Stimulated activated CD8-positive, alpha-beta memory T cell treated with anti-CD3 and anti-CD28 coated beads, Interleukin-7, amount 100 ng/mL, for 48 hours (primary cell): ENCODE measurements at places on chromosomes 4 and X.

- DNase-seq: no peak
These were observed 119.2 kb downstream of the EFNB1 start for GRCh38 chrX:68947882-68948605.

DNA sequence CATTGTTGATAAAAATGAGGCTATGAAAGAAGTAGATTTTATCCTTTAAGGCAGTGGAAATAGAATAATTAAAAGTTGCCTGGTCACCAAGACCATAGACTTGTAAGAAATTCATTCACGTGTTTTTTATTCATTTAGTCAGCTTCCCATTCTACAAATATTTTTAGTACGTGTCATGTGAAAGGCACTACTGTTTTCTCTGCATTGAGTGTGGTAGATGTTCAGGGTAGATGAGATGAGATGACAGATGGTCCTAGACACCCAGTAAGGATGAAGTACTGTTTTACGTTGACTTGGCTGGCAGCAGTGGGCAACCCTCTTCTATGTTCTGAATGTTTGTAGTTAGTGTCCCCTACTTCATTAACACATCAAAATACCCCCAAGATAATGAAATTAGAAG is 228.1 kb downstream of the ARHGAP24 start:
- DNase-seq: no peak

GRCh38 chrX:115957862-115958490 is 212.6 kb upstream of the AGTR2 start:
- no peak for DNase-seq

- DNase-seq: no peak
These were observed 87.0 kb upstream of the SCOC start for GRCh38 chr4:140286456-140286855.
